ENCODE measurements at places on chromosomes 3 and 15. TPM values are rescaled to one million over a fixed set of nuclear protein-coding genes. Genes with fewer than 3 reads are reported as not detected.

DNA sequence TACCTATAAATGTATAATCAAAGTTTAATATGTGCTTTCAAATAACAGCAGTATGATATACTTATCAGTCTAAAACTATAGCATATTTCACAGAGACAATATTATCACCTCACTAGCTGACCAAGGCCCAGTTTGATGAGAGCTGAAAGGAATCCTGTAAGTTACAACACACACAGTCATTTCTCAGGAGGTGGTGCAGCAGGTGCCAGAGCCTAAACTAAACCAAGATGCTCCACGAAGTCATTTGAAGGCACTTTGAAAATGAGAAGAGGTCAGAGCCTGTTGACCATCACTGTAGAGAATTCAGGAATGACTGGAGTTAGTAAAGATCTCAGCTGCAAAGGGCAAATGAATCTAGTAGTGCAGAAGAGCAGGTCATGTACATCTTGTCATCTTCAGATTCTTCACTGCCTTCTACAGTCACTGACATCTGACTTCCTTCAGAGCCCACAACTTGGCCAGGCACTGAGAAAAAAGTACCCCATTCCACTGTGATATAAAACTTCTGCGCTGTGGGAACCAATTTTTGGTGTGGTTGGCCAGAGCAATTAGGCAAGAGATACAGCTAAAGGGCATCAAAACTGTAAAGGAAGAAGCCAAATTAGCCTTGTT, 7.9 kb downstream of the GBE1 start:
- no peaks in the 10 kb centered on the region for H3K36me3 ChIP-seq
- DNase-seq = no peak
- H3K4me1 ChIP-seq = peaks cover 3% of the 10 kb centered on the region
- H3K27ac ChIP-seq = no peak overlapping the region
- no peaks in the 10 kb centered on the region for H3K27me3 ChIP-seq
- H3K4me3 ChIP-seq = no peak overlapping the region

DNA sequence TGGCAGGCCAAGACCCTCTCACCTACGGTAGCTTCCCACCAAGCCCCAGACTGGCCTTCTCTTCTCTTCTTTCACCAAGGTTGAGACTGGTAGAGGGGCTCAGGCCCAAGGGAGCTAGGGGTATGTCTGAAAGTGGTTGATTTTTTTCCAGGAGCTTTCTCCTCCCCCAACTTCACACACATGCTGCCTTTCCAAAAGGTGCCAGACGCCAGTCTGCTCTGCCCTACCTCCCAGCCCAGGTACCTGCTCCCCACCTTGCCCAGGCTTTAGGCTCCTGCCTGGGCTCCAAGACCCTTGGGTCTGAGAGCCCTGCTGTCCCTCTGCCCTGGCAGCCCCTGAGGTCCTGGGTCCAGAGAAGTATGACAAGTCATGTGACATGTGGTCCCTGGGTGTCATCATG, 28.4 kb downstream of the MAPKAPK3 start:
- H3K4me1 ChIP-seq = peaks cover 4% of the 10 kb centered on the region
- peak overlapping the region; percentile 3 for H3K27ac ChIP-seq
- DNase-seq = no peak
- H3K36me3 ChIP-seq = no peaks in the 10 kb centered on the region
- no peaks in the 10 kb centered on the region for H3K27me3 ChIP-seq

Gene PRTG
- total RNA-seq = 8.9 TPM

Gene MYEF2
- total RNA-seq = 5.3 TPM

Gene CFAP91
- total RNA-seq = 11.4 TPM

Gene C3orf49
- not detected for total RNA-seq
